Left ventricle myocardium superior (tissue), 1 donor: ENCODE measurements at places on chromosomes 7 and 10. TPM values are rescaled to one million over a fixed set of nuclear protein-coding genes. Genes with fewer than 3 reads are reported as not detected.
A peak's percentile ranks its signal among the peaks of the same experiment; 100 is the strongest.

The IFIT5 gene
- 8.1 TPM for total RNA-seq

The KIF11 gene
- total RNA-seq, result 0.64 TPM

The TMEM176A gene
- 30.1 TPM for total RNA-seq

DNA sequence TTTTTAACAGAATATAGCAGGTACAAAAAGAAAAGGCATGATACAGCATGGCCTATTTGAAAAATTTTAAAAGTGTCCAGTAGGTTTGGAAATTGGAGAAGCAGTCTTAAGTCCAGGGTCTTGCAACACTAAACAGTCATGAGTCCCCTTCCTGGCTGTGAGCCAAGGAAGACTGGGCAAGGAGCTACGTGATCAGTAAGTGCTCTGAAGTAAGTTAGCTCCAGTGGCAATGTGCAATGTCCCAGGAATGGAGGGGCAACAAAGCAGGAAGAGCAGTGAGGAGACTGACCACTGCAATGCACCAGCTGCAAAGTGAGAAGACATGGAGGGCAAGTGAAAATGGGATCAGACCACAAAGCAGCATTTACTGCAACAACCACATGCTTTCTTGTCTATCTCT, 72.9 kb upstream of the GRID1 start:
- DNase-seq, result peak; percentile 41

DNA sequence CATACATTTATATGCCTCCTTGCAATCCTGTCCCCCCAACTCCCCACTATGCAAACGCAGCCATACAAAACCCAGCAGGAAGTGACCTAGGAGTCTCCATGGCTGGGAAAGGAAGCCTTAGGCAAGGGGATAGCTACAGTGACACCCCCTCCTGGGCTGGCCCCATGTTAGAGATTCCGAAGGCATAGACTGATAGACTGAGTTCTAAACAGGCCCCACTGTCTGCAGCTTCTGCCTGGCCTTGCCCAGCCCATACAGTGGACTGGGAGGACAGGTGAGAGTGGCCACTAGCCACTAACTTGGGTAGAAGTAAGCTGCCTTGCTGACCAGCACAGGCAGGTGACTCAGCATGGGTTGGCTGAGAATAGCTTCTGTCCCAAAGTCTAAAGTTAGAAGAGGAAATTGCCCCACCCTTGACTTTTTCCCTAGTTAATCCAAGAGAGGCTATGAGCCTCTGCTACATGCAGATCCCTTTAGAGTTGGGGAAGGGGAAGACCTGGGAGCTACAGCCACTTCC, 106.3 kb downstream of the C10orf105 start:
- DNase-seq, result no peak

DNA sequence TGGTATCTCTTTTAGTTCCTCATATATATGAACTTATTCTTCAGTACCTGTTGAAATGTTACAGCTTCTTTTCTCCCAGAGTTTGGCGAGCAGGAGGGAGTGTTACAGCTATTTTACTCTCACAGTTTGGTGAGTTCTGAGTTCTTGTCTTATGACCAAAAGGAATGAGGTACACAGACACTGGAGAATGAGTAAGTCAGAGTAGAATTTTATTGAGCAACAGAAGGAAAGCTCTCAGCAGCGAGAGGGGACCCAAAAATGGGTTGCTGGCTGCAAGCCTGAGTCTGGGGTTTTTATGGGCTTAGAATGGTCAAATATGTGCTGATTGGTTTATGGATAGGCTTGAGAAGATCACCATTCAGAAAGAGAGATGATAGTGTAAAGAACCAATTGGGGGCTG, 175.2 kb downstream of the CDK14 start:
- DNase-seq, result no peak

GRCh38 chr7:93378131-93378760, 146.1 kb downstream of the VPS50 start:
- DNase-seq, result no peak

DNA sequence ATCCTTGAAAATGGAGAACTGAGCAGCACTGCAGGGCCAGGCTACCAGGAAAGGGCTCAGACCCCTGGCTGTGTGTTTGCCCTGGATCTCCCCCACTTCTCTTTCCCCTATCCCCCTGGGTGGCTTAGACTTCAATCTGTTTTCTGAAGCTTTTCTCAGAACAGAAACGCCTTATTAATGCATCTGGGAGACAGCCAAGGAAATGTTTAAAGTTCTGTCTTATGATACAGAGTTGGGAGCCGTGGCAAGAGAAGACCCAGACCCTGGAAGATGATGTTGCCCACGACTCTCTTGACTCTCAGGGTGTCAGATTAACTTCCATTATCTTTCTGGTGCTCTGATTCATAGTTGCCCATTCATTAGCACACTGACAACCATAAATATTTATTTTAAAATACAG, 107.1 kb downstream of the EBLN1 start:
- no peak for DNase-seq

DNA sequence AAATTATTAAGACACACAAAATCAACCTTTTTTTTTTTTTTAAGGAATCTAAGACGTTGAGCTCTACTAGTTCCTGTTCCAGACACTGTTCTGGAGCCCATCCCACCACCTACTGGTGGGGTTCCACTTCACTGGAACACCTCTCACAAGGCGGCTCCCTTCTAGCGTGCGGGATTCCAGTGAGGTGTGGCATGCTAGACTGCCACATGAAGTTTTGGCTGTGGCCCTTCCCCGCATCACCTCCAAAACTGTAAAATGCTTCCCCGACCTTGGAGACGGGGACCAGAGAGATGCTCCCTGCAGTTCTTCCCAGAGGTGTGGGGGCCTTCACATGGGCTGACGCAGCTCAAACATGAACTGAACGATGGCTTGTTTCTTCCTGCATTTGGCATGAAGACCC, 12.6 kb downstream of the FAM53B start:
- DNase-seq, result no peak

DNA sequence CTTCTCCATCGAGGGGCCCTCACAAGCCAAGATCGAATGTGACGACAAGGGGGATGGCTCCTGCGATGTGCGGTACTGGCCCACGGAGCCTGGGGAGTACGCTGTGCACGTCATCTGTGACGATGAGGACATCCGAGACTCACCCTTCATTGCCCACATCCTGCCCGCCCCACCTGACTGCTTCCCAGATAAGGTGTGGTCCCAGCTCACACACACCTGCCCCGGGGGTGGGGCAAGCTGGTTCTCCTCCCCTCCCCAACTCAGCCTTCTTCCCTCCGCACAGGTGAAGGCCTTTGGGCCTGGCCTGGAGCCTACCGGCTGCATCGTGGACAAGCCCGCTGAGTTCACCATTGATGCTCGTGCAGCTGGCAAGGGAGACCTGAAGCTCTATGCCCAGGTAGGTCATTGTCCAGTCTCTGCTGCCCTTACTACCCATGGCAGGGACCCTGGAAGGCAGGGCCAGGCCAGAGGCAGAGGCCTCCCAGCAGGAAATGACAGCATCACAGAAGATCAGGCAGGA, 11.0 kb downstream of the FLNC start:
- DNase-seq, result peak; percentile 37

GRCh38 chr7:44959433-44959951, 19.3 kb downstream of the MYO1G start:
- no peak for DNase-seq

GRCh38 chr10:102133373-102134195, 744 bp downstream of the PPRC1 start:
- DNase-seq, result peak; percentile 82

- DNase-seq, result no peak
These were observed 80.5 kb downstream of the FAM13C start for GRCh38 chr10:59281861-59282260.

GRCh38 chr10:122884166-122884565, 4.8 kb upstream of the FAM24B start:
- DNase-seq, result no peak

DNA sequence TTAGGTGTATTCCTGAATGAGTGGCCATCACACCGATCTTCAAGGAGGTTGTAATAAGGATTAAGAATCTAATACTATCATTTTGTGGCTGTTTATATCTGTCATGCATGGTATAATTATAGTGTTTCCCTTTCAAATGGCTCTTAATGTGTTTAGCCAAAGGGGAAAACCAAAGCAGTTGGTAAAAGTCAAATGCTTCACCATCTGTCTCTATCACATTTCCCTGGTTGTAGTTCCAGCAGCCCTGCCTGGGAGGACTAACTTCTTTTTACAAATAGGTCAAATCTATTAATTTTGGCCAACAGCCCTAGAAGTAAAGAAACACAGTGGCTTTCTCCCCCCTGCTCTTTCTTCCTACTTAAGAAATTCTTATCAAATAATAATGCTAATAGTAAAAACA, 56.7 kb downstream of the ZNF365 start:
- no peak for DNase-seq
